Brain pericyte (primary cell): ENCODE measurements at places on chromosomes 3 and 15.

DNA sequence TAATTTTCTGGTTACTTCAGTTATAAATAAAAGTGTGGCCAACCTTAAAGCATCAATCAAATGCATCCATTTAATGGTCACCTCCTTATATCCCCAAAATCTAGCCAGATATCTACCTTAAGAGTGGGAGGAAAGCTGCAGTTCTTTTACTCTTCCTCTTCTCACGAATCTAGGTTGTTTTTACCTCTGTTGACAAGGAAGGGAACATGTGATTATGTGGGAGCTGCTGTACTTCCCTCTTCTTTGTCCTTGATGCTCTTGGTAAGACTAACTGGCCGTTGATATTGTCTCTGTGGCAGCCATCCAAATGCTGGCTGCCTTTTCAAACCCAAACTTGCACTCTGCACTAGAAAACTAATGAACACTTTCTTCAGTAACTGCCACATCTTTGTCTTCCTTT is 275.3 kb upstream of the CADM2 start:
- DNase-seq: no peak

DNA sequence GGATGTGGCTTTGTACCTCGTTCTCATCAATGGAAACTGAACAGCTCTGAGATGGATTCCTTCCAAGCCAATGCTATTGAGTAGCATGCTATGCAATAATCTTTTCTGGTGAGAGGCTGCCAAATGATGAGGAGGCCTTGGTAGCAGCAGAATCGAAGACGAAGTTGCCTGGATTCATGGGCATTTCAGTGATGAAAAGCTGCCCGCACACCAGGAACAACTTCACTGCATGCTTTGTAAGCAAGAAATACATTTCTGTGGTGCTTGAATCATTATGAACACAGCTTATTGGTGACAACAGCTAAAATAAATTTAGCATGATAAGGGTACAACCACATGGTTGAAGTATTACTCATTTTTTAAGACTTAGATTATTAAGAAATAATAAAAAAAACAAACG is 246.8 kb upstream of the ROBO1 start:
- no peak for DNase-seq

DNA sequence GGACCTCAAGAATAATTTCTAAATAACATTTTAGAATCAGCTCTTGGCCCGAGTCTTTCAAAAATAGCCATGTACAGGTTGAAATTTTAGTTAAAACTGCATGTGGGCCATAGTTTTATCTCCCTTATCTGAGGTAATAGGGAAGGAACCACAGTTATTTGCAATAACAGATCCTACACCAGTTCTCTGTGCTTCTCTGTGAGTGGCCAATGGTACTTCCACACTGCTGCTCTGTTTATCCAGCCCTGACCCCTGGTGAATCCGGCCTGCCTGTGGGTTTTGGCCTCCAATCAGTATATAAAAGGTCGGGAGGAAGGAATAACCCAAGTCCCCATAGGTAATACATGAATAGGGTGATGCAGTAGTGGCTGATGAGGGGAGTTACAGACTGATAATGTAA is 48.0 kb upstream of the TNIK start:
- DNase-seq: no peak

DNA sequence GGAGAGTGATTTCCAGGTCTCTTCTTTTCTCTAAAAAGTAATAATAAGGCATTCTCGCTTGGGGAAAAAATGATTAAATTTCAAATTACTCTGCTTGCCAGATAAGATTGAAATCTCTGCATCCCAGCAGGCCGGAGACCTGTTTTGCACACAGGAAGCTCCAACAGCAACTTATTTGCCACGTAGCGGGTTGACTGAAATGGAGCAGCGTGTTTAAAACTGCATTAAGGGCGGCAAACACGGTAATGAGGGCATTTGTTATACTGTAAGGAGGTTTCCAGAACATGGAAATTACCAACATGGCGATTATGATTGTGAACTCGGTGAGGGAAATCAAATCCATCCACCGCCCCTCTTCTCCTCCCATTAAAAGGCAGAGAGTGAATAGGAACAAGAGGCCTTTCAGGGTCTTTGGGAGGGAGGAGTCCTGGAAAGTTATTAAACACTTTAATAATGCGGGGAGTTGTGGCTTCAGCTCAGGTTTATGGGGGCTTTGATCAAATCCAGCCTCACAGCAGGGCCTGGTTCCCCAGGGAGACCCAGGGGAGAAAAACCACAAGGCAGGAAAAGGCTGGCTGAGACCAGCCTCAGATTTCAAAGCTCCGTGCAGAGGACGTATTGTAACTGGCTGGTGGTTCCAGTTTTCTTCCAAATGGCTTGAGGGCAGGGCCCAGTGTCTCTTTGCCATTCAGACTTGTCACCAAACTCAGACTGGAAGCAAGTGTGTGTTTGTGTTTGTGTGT is 242.3 kb downstream of the TLE3 start:
- no peak for DNase-seq

DNA sequence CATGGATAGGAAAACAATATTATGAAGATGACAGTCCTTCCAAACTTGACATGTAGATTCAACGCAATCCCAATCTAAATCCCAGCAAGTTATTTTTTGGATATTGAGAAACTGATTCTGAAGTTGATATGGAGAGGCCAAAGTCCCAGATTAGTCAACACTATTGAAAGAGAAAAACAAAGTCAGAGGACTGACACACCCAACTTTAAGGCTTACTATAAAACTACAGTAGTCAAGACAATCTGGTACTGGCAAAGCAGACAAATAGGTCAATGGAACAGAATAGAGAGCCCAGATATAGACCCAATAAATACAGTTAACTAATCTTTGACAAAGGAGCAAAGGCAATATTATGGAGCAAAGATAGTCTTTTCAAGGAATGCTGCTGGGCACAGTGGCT is 119.2 kb upstream of the ASB14 start:
- DNase-seq: no peak

- DNase-seq: no peak
Observed at GRCh38 chr15:22811640-22812039, 25.2 kb downstream of the NIPA1 start.

DNA sequence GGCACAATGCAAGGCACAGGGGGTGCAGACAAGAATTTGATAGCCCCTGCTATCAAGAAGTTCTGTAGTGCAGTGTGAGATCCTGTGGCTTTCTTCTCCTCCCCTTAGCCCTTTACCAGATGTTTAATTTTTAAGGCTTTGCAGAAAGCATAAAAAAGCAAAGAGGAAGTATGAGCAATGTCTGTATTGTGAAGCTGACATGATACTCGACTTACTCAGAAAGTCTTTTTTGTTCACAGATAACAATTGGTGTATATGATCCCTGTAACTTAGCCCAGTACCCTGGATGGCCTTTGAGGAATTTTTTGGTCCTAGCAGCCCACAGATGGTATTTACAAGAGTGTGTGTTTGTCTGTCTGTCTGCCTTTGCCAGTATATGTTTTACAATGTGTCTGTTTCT is 58.9 kb downstream of the ATG7 start:
- DNase-seq: no peak

GRCh38 chr3:30894521-30895251 is at the start of gene GADL1:
Gene GADL1, minus strand, starts transcription at chr3:30894661. Its CDS starts 47 bp downstream, at chr3:30894614.
- no peak for DNase-seq

DNA sequence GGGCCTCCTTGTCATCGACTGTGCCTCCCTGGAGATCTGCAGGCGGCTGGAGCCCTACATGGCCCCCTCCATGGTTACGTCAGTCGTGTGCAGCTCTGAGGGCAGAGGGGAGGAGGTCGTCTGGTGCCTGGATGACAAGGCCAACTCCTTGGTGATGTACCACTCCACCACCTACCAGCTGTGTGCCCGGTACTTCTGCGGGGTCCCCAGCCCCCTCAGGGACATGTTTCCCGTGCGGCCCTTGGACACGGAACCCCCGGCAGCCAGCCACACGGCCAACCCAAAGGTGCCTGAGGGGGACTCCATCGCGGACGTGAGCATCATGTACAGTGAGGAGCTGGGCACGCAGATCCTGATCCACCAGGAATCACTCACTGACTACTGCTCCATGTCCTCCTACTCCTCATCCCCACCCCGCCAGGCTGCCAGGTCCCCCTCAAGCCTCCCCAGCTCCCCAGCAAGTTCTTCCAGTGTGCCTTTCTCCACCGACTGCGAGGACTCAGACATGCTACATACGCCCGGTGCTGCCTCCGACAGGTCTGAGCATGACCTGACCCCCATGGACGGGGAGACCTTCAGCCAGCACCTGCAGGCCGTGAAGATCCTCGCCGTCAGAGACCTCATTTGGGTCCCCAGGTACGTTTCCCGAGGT is 146.5 kb downstream of the LRRK1 start:
- no peak for DNase-seq

DNA sequence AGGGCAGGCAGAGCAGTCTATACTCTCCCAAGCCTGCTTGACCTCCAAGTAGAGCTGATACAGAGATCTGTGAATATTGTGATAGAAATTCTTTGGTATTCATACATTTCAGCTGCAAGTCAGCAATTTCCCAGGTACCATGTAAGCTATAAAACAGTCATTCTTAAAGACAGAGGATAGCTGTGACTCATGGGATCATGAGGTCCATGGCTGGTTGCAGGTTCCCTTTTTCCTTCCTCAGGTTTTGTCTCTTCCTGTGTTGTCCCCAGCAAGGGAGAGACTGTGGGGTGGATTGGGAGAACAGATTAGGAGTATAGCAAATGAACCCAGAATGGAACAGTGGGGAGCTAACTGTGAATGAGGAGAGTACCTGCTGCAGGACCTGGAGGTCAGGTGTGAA is 5.4 kb upstream of the P4HTM start:
- DNase-seq: no peak

DNA sequence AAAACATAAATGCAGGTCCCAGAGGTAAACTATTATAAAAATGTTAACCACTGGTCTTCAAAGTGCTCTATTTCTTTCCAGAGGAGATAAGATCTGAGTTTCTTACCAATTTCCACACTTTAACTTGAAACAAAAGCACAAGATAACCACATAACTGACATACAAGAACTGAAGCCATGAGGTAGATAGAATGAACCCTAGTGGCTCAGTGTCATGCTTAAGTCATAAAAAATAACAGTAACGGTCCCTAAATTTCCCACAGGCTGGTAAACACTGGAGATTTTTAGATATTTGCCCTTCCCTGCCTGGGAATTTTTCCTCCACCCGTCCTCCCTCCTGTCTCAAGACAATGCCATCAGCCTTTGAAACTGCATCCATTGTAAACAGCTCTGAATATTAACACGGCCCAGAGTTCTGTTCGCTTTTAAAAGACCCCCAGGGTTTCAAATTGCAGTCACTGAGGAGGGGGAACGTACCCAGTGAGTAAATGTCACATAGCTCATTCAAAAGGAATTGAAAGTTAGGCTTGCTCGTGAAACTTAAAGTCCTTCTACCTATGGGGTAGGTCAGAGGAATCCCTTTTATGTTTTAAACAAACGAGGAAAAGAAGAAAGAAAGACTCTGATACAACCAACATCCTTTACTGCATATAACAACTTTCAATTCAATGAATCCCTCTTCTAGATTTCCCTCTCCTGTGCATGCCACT is 5.7 kb downstream of the LRIG1 start:
- no peak for DNase-seq

- no peak for DNase-seq
Observed at GRCh38 chr3:182046166-182046764, 334.5 kb downstream of the SOX2 start.
